ENCODE measurements at places on chromosomes 5 and 9.

- no peak for DNase-seq
These were observed 3.7 kb upstream of the CLK4 start for GRCh38 chr5:178630475-178630930.

GRCh38 chr9:121178676-121179372, 22.8 kb downstream of the RAB14 start:
- DNase-seq = no peak

GRCh38 chr5:138138949-138139780, at the start of gene NME5:
Gene NME5 (minus strand): TSS chr5:138139428. CDS start chr5:138138780, 648 bp downstream.
- peak; percentile 62 for DNase-seq

DNA sequence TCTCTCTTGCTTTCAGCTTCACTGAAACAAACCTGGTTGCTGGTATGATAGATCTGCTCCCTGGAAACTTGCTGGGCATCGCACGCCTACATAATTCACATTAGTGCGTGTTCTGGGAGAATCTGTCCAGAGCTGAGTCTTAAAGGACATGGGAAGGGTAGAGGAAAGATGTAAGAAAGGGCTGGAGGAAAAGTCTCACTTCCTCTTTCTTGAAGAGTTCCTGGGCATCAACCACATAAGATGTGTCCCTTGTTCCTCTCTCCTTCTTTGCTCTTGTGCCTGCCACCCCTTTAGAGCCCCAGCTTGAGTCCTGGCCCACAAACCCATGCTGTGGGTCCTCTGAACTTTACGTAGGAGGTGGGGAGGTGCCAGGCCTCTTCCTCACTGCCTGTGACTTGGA, 205.3 kb upstream of the PANK3 start:
- no peak for DNase-seq

DNA sequence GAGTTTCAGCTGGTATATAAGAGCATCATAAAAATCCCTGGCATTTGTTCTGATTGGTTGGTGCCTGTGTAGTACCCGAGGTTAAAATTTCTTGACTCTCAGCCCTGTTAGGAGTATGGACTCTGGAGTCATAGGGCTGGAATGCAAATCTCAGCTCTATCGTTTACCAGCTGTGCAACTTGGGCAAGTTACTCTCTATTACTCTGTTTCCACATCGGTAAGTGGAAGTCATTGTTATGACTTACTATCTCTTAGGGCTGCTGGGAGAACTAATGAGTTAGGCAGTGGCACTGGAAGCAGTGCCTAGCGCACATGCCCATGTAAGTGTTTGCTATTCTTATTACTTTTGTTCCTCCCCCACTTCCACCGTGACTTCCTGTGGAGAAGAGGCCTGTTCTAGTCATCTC, 141.6 kb downstream of the BOD1 start:
- no peak for DNase-seq

GRCh38 chr9:132806306-132806705, 71.8 kb downstream of the AK8 start:
- DNase-seq = no peak

- DNase-seq = no peak
These were observed 136.0 kb upstream of the EFNA5 start for GRCh38 chr5:107806705-107807104.

DNA sequence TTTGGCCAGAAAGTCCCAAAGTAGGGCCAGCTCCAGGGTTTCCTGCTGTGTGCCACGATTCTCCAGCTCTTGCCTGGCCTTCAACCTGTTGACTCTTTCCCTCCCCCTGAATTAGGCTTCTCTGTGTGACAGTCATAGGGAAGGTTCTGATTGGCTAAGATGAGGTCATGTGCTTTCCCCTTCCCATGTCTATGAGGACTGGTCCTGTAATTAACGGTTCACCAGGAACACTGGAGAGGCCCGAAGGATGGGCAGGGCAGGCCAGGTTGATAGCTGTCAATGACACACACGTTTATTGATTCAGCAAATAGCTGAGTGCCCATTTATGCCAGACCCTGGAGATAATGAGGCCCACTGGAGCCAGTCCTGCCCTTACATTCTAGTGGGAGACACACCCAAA, 9.0 kb upstream of the PRR7 start:
- DNase-seq = no peak

- no peak for DNase-seq
These were observed 75.9 kb downstream of the LMNB1 start for GRCh38 chr5:126852841-126853271.

DNA sequence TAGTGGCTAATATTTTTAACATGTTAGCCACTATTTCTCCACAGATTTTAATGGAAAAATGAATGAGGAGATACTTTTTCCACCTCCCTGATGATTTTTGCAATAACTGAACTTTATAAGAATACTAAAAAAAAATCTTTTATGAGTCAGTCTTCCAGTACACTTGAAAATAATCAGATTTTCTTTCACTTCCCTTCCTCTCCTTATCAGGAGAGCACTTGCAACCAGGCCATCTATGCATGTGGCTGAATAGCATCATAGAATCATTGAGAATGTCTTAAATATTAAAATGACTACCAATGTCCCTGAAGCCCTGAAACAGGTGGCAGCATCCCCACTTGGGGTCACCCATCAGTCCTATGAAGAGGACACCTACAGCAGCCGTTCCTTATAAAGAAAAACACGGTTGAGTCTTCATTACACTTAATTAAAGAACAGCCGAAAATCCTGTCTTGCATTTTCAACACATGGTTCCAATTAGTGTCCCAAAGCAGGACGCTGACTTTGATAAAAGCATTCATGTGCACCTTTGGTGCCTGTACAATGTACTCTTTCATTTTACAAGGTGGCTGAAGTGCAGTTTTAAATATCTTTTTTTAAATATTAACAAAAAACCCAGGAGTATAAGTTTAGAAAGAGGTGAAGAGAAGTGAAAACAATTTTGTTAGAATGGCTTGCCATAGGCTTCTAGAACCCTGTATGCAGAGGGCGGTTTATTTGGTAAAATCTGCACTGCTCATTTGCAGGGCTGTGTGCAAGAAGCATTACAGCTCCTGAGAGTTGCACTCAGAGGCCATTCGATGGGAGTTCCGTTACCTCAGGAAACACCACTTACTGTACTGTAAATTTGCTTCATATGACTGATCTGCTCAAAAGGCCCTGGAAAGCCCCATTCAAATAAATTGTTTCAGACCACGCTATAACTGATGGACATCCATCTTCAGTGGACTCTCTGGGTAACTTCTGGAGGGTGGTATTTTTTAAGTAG, 106.9 kb upstream of the VCAN start:
- DNase-seq = no peak

DNA sequence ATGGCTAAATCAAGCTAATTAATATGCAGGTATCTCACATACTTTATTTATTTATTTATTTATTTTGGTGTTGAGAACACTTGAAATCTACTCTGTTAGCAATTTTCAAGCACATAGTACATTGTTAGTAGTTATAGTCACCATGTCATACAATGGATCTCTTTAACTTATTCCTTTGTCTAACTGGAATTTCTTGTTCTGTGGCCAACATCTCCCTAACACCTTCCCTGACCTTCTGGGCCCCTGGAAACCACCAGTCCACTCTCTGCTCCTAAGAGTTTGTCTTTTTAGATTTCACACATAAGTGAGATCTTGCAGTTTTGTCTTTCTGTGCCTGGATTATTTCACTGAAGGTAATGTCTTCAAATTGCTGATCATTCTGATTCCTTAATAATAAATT, 229.1 kb downstream of the SEMA5A start:
- DNase-seq = no peak

DNA sequence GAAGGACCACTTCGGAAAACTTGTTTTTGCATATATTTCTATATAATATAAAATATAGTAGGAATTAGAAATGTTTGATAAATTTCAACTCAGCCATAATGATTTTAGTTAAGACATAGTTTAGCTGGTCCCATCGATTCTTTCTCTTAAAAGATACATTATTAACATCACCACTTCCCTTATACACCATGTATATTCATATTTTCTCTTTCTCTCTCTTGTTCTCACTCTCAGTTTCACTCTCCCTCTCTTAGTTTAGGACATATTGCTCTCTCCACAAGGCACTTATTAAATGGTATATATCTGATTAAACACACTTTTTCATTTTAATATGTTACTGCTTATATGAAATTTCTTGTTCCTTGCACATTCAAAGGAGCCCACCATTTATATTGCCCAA, 90.1 kb upstream of the RASEF start:
- no peak for DNase-seq

GRCh38 chr5:170288151-170288550, 9.4 kb downstream of the LCP2 start:
- no peak for DNase-seq

GRCh38 chr9:137300567-137301080, 1.4 kb downstream of the NRARP start:
- DNase-seq = no peak

GRCh38 chr9:93380410-93381060, 71.0 kb upstream of the FAM120A start:
- DNase-seq = no peak

DNA sequence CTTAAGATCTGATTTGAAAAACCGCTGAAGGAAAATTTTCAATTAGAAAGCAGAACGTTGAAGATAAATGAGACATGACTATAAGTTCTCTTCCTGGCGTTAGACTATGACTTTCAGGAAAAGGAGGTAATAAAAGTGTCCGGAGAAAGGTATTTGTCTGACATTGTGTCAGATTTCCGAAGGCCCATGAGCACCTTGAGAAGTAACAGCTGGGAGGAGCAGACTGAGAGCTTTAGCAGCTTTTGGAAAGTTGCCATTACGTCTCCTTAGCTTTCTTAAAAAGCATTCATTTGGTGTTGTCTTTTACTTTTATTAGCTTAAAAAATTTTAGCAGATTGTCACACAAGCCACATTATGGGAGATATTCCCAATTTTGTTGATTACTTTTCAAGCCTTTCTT, 363.5 kb downstream of the NDUFS4 start:
- no peak for DNase-seq

All from C1 segment of cervical spinal cord (tissue), 14 donors.